NCI-H510A (cell line): ENCODE measurements at places on chromosomes 16 and 17.
A peak's percentile ranks its signal among the peaks of the same experiment; 100 is the strongest.

DNA sequence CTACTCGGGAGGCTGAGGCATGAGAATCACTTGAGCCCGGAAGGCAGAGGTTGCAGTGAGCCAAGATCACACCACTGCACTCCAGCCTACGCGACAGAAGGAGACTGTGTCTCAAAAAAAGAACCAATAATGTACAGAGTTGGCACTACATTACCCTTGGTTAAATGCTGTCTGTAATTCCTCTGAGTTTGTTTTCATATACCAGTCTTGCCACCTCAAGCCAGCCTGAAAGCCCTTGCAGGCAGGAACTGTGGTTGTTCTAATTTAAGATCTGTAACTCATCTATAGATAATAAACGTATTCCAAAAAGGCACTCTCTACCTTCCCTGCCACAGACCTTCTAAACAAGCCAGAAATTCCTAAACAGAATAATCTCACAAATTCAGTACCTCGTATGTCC, 4.3 kb upstream of the KANSL1 start:
- DNase-seq = no peak

GRCh38 chr16:69012906-69013305, 92.5 kb upstream of the HAS3 start:
- DNase-seq = no peak

- DNase-seq = no peak
These were observed 29.7 kb downstream of the ARL4D start for GRCh38 chr17:43428524-43428923.

DNA sequence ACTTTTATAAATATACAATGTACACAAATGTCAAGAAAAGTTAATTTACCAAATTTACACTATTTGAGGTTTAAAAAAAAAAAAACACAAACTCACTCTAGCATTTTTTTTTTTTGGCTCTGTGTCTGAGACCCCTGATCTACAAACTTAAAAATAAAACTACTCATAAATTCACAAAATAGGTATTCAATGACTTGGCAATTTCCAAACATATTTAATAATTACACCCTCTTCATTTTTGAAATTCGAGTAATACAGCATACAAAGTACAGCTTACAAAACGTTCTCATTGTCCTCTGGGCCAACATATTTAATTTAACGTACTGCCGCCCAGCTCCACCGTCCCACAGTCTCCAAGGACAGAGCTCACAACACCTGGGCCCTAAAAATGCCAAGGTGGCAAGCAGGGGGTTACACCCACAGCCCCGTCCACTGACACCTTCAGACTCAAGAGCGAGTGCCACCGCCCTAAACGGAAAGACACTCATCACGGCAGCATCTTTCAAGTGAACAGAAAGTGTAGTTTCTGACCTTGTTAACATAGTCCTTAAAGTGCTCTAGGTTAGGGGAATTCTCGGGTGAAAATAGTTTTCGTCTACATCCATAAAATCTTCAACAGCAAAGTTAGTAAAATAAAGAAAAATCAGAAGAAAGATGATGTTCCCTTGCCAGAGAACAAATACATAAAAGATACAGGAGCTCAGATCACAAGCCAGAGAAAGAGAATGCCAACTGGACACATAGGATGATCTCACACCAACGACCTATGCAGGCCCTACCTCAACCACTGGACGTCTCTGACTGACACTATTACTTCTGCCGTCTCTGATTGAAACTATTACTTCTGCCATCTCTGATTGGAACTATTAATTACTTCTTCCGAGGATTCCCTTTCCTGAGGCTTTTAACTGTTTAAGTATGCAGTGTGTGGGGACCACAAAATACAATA, 4.2 kb downstream of the ADCY9 start:
- DNase-seq = no peak

DNA sequence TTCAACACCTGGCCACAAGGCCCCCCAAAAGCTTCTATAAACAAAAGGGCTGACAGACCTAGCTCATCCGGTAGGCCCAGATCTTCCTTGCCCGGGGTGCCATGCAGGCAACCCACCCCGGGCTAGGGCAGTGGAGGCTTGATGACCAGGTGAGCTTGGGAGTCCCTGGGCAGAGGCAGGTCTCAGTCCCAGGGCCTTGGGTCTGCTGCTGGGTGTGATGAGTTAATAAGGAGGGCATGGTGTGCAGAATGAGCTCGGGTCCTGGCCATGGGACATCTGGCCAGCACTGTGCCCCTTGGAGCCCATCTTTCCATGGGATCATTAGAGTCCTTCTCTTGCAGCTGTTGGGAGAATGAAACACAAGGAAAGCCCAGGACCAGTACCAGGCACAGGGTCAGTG, 20.2 kb upstream of the MPRIP start:
- DNase-seq = no peak

- DNase-seq = no peak
These were observed 84.8 kb upstream of the DOC2B start for GRCh38 chr17:266219-266618.

- no peak for DNase-seq
These were observed 9.3 kb upstream of the ZC3H18 start for GRCh38 chr16:88560714-88561484.

- no peak for DNase-seq
These were observed 458.9 kb downstream of the CDH13 start for GRCh38 chr16:83085660-83086059.

GRCh38 chr16:30499284-30499683, 26.7 kb downstream of the ITGAL start:
- DNase-seq = no peak

- DNase-seq = no peak
These were observed 124.0 kb upstream of the HLF start for GRCh38 chr17:55140809-55141208.

DNA sequence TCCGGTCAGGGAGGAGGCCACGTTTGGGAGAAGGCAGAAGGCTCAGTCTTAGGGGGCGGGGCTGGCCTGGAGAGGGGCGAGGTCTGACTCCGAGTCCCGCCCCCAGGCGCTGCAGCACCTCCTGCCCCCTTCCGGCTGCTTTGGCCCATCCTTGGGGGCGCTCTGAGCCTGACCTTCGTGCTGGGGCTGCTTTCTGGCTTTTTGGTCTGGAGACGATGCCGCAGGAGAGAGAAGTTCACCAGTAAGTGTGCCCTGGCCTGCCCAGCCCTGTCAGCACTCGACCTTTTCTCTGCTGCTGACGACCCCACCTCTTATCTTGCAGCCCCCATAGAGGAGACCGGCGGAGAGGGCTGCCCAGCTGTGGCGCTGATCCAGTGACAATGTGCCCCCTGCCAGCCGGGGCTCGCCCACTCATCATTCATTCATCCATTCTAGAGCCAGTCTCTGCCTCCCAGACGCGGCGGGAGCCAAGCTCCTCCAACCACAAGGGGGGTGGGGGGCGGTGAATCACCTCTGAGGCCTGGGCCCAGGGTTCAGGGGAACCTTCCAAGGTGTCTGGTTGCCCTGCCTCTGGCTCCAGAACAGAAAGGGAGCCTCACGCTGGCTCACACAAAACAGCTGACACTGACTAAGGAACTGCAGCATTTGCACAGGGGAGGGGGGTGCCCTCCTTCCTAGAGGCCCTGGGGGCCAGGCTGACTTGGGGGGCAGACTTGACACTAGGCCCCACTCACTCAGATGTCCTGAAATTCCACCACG, 1.5 kb downstream of the TNFRSF12A start:
- DNase-seq = no peak

DNA sequence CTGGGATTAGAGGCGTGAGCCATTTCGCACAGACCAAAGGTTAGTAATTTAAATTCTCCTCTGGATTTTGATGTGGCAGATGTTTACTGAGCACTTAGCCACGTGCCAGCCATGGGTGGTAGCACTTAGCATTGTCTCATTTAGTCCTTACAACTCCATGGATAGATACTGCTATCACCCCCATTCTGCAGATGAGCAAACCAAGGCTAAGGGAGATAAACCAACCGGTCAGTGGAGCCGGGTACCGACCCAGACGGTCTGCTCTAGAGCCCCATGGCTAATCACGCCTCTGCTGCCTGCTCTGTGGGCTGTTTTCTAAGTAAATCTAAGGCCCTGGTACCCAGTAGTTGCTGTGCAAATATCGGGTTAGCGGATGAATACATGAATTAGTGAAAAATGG, 12.6 kb upstream of the ADGRG1 start:
- DNase-seq = no peak

GRCh38 chr17:59840329-59841090, 52.2 kb downstream of the TUBD1 start:
- no peak for DNase-seq

GRCh38 chr16:49592546-49593423, 219.2 kb downstream of the C16orf78 start:
- no peak for DNase-seq

GRCh38 chr16:25095636-25096035, 15.9 kb upstream of the LCMT1 start:
- DNase-seq = no peak

- peak; percentile 31 for DNase-seq
These were observed 2093.4 kb downstream of the TP53TG3F start for GRCh38 chr16:35552763-35553162.

DNA sequence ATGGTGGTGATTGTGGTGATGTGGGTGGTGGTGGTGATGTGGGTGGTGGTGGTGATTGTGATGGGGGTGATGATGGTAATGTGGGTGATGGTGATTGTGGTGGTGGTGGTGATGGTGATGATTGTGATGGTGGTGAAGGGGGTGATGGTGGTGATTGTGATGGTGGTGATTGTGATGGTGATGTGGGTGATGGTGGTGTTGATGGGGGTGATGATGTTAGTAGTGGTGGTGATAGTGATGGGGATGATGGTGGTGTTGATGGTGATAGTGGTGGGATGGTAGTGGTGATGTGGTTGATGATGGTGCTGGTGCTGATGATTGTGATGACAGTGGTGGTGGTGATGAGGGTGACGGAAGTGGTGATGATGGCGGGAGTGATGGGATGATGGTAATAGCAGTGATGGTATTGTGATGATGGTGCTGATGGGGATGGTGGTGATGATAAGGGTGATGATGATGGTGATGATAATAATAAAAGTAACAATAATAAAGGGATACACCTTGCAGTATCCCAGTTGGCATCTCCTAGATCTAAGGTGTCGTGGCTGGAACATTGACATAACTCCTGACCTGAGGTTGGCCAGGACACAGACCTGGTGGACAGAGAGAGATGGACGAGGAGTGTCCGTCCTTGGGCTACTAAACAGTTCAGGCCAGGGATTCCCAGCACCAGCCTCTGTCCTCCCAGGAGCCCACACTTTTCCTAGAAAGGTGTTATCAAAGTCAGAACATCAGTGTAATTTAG, 344.5 kb downstream of the SEC14L1 start:
- no peak for DNase-seq

DNA sequence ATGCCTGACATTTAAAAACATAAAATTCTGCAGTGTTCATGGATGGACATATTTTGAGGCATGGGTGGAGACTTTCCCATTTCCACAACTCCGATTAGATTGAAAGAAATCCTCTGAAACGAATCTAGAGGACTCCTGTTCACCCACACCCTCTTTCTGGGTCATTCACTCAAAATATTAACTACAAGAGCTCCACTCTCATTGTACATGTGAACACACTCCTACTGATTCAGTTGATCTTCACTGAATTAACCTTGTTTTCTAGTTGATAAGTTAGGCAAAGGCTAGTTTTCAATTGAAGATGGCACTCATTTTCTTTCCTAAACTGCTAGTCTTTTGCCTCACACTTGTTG, 44.1 kb downstream of the GRB7 start:
- DNase-seq = no peak

GRCh38 chr17:20184181-20184580, 175.0 kb downstream of the SPECC1 start:
- no peak for DNase-seq

DNA sequence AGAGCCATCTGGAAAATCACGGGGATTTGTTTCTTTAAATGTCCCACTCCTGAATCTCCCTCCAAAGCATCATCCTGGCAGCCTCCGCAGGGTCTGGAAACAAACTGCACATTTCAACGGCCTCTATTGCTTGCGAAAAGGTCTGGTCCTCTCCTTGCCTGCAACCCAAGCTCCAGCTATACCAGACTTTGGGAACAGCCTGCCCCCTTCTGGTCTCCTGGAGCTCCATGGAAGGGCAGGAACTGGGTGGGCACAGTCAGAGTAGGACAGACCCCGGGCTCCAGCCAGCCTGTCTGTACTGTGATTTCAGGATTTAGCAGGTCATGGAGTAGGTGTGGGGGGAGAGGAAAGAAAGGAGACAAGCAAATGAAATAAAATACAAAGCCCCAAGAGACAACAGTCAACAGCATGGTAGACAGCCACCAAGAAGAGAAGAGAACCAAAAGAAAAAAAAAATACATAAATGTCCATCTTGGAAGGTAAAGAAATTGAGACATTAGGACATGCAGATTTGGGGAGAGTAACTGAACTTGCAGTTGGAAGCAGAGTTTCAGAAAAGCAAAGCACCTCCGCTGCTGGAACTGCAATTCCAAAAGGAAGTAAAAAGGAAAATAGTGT, 2.7 kb downstream of the XYLT1 start:
- DNase-seq = peak; percentile 78

DNA sequence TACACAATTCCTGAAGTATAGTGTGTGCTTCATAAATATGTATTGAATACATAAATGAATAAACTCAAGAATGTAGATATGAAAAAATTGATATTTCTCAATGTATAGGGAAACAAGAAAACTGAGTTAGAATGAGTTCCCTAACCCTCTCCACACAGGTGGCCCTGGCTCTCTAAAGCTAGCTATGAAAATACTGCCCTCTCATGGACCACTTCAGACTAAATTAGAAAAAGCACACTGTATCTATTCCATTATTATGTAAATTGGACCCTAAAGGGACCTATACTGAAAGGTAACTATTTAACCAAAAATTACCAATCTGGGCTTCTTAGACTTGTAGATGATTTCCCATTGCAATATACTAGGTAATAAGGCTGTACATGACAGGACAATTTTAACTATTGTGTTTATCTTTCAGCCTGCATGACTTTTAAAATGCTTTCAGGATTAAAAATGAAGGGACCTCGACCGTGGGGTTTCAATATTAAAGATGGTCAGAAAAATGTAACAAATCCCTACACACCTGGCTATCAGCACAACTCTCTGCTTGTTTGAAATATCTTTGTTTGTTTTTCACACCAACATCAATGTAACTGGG, 672.5 kb upstream of the KIF2B start:
- DNase-seq = no peak

DNA sequence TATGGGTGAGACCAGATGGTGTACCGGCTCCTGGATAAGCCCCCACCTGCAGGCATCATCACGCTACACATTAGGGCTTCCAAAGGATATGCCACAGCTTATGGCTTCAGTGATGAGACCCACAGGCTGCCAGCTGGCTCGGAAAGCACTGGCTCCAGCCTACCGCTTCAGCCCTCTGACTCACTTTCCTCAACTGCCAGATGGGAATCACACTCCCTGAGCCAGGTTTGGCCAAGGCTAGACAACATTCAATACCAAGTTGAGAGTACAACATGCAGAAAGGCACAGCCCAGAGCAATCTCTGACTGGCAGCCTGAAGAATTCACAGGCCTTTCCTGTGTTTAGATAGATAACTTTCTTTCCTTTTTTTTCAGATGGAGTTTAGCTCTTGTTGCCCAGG, 10.3 kb downstream of the CENPV start:
- no peak for DNase-seq

- no peak for DNase-seq
These were observed 22.8 kb downstream of the ZNF423 start for GRCh38 chr16:49833085-49833484.

GRCh38 chr17:49343273-49343672, 18.8 kb downstream of the ZNF652 start:
- no peak for DNase-seq

- DNase-seq = no peak
These were observed 304.4 kb downstream of the SOX9 start for GRCh38 chr17:72425133-72425793.
